ENCODE measurements at places on chromosomes 5 and 9.
A peak's percentile ranks its signal among the peaks of the same experiment; 100 is the strongest.

GRCh38 chr5:59749782-59750520, 143.6 kb downstream of the PDE4D start:
- peak; percentile 29 for DNase-seq

- no peak for DNase-seq
Measured at GRCh38 chr5:174218162-174218561, 172.7 kb downstream of the NSG2 start.

GRCh38 chr5:110623874-110624273, 102.6 kb downstream of the TMEM232 start:
- DNase-seq: peak; percentile 13

DNA sequence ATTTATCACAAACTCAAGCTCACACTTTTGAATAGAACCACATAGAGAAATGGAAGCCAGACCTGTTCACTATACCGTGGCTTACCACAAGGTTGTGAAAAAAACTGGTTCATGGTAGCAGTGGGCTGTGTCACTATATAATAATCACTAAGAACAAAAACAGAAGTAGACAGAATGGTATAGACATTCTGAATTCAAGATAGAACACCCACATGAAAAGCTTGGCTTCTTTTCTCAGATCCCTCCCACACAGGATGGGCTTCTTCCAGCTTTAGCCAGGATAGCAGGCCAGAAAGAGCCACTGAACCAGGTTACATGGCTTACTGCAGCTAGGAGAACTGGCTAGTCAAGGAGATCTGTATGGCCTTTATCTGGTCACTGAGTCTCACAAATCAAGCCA, 6.1 kb upstream of the NRG2 start:
- DNase-seq: no peak

- DNase-seq: no peak
Measured at GRCh38 chr5:1220351-1220750, 4.8 kb upstream of the SLC6A18 start.

GRCh38 chr5:67206461-67206860, 9.9 kb upstream of the CD180 start:
- DNase-seq: no peak

DNA sequence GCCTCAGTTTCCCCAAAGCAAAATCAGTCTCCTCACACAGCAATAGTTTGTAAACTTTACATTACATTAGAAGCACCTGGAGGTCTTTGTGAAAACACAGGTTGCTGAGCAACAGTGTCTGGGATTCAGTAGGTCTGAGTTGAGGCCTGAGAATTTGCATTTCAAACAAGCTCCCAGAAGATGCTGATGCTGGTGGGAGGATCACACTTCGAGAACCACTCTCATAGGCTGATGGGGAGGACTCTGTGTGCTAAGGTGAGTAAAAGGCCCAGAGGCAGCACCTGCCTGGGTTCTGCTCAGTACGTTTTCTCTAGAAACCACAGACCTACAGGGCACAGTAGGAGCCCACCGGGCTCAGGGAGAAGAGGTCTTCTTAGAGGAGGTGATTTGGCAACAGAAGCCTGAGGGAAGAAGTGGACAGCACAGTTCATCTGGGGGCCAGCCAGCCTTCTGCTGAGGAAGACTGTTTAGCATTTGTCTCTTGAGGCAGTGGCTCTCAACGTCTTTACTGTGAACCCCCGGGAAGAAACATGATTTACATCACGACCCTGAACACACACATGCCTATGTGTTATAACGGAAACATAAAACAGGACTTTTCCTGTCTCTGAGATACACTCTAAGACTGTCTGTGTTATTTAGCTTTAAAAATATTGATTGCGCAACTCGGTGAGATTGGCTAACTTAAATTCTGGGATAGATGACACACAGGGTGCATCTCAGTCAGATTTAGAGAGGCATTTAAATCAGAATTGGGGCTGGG, 24.8 kb upstream of the DENND1A start:
- DNase-seq: peak; percentile 72

DNA sequence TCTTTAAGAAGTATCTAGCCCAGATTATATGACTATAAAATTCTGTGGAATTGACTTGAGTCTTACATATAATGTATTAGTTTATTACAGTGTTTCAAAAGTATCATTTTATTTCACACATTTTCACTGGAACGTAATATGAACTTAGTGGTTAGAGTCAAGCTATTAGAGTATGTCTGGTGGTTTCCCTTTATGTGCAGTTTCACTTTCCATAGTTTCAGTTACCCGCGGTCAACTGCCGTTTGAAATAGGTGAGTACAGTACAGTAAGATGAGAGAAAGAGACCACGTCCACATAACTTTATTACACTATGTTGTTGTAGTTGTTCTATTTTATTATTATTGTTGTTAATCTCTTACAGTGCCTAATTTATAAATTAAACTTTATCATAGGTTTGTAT, 50.5 kb downstream of the COMMD10 start:
- no peak for DNase-seq

DNA sequence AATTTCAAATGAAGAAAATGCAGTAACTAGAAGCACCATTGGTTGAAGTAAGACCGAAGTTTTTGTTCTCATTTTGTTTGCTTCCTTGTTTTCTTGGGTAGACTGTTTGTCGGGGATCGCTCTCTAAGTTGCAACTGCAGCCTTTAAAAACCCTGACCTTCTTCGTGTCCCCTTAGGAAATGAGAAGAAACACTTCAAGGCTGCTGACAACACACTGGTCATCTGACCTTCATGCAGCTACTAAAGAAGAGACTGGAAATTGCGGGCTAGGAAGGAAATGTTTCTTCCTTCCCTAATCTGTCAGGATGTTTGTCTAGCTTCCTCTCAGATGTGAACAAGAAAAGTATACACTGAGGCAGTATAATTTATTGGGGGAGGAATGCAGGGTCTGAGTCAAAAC, 50.7 kb upstream of the CHSY3 start:
- DNase-seq: no peak

DNA sequence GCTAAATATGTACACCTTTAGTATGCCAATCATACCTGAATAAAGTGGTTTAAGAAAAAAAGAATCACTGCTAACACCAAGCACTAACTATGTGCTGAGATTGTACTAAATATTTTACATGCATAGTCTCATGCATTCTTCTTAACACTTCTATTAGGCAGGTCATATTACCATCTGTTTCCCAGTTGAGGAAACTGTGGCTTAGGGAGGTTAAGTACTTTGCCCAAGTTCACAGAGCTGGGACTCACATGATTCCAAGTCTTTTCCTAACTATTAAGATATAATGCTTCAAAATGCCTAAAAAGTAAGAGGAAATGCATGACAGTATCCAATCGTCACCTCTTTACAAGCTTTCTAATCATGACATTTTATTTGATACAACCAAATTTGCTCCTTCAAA, 69.2 kb upstream of the PLPP6 start:
- no peak for DNase-seq

DNA sequence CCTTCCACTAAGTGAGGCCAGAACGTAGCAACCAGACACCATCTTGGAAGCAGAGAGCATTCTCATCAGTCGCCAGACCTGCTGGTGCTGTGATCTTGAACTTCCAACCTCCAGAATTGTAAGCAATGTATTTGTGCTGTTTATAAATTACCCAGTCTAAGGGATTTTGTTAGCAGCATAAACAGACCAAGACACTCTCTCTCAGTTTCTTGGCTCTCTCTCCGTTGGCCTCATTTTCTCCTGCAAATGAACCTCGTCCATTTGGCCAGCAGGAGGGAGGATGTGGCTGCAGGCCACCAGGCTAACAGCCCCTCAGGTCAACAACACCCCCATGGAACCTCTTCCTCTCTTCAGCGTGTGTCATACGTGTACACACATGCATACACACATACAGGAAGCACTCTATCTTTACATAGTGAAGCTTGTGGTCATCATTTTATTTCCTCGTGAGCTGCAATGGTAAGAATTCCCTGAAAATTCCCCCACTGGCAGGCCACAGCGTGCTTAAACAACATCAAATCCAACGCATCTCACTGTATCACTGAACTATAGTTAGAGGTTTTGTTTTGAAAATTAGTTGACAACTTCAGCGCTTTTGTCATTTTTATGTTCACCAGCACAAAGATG, 62.8 kb upstream of the PPP1R26 start:
- DNase-seq: no peak

GRCh38 chr5:15702102-15702501, 202.1 kb downstream of the FBXL7 start:
- DNase-seq: peak; percentile 67

All from GM23248 (cell line).